ENCODE measurements at places on chromosomes 5 and 9.

GRCh38 chr5:144510845-144511579 lies 340.3 kb downstream of the KCTD16 start:
- DNase-seq = no peak

GRCh38 chr9:122197426-122197825 lies 31.3 kb downstream of the LHX6 start:
- no peak for DNase-seq

DNA sequence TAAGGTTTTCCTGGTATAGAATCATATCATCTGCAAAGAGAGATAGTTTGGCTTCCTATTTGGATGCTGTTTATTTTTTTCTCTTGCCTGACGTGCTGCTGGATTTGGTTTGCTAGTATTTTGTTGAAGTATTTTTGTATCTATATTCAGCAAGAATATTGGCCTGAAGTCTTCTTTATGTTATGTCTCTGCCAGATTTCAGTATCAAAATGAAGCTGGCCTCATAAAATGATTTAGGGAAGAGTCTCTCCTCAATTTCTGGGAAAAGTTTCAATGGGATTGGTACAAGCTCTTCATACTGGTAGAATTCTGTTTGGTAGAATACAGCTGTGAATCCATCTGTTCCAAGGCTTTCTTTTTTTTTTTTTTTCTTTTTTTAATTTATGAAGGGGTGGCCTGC lies 799.0 kb upstream of the TYRP1 start:
- DNase-seq = no peak

DNA sequence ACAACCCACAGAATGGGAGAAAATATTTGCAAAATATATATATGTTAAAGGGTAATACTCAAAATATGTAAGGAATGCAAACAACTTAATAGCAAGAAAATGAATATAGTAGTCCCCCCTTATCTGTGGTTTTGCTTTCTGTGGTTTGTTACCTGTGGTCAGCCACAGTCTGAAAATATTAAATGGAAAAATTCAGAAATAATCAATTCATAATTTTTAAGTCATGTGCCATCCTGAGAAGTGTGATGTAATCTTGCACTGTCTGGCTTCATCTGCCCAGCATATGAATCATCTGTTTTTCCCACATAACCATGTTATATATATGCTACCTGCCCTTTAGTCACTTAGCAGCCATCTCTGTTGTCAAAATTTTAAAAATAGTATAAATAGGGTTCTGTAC lies 11.7 kb downstream of the CER1 start:
- DNase-seq = no peak

DNA sequence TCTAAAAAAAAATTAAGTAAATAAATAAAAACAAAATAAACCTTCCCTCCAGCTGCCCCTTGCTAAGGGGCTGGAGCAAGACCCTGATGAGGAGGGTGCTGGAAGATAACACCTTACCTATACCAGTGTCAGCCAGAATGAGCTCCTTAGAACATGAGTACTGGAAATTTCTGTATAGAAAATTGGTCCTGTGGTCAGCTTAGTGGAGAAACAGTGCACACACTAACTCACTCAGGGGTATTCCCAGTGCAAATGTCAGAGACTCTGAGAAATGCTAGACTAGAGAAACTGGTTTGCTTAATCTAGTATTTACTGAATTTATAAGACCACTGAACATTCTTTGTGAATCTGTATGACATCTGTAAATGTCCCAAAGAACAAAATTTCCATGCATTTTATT lies 62.1 kb upstream of the CTXN3 start:
- no peak for DNase-seq

GRCh38 chr9:97768746-97769145 lies 71.6 kb upstream of the XPA start:
- peak; percentile 31 for DNase-seq

DNA sequence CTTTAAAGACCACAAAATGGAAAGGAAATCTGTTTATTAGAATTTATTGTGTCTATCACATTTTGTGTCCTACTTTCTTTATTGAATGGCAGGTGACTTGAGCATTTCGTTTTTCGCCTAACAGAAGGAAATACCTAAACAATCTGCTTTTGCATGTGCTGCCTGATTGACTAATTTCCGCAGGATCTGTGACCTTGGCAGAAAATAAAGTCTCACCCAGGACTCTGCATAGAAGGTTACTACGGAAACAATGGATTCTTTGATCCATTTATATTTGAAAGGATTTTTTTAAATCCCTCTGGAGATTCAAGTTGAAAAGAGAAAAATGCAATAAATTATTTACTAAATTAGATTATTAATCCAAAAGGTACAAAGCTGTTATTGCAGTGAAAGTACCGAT lies 61.0 kb upstream of the CAST start:
- no peak for DNase-seq

DNA sequence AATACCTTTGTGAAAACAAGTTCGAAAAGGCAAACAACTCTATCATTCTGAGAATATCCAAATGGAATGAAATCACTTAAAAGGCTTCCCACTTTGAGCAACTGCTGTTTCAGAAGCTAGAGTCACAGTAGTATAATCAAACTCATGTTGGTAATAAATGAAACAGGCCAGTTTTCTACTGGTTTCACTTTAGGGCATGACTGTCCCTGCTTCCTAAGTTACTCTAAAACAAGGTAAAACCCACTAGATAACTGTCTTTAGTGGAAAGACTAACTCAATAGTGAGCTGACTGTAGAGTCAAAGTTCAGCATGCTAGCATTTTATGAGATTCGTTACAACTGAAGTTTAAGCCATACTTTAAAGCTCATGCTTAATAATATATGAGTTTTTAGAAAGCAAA lies 6.0 kb downstream of the CDC26 start:
- DNase-seq = no peak

GRCh38 chr9:98994172-98995058 lies 50.7 kb downstream of the COL15A1 start:
- DNase-seq = no peak

DNA sequence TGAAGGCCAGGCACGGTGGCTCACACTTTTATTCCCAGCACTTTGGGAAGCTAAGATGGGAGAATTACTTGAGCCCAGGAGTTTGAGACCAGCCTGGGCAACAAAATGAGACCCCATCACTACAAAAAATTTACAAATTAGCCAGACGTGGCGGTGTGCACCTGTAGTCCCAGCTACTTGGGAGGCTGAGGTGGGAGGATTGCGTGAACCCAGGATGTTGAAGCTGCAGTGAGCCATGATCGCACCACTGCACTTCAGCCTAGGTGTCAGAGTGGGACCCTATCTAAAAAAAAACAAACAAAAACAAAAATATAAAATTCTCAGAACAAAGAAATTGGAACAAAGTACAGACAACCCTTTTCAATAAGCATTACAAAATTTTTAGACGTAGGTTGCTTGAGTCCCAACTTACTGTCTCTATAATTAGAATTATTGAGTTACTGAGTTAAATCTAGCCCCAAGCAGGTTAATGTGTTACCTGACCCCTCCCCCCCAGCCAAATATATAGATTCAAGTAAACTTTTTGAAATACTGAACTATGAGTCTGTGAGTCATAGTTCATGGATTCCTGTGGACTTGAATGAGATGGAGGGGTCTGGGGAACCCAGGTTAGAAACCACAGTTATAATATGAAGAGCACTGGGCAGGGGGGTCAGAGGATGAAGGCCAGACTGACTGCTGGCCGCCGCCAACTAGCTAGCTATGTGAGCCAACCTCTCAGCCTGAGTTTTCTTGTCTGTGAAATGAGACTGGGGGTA lies 173.1 kb downstream of the AOPEP start:
- no peak for DNase-seq

DNA sequence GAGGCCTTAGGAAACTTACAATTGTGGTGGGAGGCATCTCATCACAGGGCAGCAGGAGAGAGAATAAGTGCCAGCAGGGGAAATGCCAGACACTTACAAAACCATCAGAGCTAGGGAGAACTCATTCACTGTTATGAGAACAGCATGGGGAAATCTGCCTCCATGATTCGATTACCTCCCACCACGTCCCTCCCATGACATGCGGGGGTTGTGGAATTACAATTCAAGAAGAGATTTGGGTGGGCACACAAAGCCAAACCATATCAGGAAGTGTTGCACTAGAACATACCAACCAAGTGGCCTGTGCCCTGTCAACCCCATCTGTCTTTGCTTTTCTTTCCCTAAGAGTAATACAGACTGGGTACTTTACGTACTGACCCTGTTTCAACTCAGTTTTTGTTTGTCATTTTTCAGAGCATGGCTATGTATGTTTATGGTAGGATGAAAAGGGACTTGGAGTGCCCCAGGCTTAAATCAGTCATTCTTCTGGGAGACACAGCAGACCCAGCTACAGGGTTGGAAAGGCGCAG lies 58.3 kb upstream of the TGFBR1 start:
- no peak for DNase-seq

DNA sequence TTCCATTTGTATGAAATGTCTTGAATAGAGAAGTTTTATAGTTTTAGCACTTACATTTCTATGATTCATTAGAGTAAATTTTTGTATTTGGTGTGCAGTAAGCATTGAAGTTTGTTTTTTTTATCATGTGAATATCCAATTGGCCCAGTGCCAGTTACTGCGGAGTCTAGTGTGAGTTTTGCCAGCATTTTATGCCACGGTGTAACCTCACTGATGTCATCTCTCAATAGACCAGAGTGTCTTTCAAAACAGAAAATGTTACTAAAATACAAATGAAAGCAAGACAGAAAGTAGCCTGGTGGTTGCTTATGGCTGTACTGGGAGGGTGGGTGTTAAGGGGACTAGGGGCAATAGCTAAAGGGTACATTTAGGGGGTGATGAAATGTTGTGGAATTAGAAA lies 62.8 kb downstream of the IPPK start:
- peak; percentile 69 for DNase-seq

DNA sequence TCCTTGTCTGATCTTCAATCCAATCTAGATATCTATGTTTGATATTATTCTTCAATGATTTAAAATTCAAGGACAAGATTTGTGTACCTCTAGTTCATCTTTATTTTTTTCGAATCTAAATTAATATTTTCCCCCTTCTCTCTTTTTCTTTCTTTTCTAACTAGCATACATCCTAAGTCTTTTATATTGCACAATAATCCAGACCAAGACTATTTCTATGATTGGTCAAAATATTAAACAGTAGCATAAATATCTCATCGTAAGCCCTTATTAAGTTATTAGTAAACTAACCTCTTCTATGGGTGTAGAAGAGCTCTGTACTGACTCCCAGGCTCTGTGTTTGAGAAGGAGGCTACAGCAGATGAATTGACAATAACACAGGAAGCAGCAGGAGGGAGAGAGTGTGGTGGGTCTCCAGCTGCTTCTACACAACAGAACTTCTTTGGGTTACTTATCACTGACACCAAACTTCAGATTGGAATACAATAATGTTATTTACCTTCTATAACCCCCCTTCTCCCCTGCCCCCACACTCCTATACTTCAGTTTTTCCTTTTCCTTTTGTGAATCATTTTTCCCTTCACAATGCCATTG lies 11.9 kb upstream of the PLCXD3 start:
- no peak for DNase-seq

- peak; percentile 16 for DNase-seq
Measured at GRCh38 chr9:119961774-119962424, 592.7 kb upstream of the BRINP1 start.

Measured in fibroblast of the conjunctiva (primary cell).